AG08395 (cell line): ENCODE measurements at places on chromosomes 2 and 18.

DNA sequence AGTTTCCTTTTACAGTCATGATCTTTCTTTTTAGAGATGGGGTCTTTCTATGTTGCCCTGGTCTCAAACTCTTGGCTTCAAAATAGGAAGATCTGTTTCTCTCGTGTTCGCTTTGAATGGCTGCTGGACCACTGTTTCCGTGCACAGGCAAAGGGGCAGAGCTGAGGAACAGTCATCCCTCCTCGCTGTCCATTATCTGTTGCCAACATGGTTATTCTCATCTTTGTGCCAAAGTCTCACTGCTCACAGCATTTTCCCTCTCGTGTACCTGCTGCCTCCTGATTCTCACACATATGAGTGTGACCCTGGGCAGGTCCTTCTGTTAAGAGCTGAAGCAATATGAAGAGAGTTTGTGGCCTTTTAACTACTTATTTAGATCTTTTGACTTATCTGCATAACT lies 28.0 kb upstream of the CCNYL1 start:
- peak; percentile 20 for DNase-seq

GRCh38 chr2:15642011-15642814 lies 50.5 kb downstream of the DDX1 start:
- DNase-seq: no peak

DNA sequence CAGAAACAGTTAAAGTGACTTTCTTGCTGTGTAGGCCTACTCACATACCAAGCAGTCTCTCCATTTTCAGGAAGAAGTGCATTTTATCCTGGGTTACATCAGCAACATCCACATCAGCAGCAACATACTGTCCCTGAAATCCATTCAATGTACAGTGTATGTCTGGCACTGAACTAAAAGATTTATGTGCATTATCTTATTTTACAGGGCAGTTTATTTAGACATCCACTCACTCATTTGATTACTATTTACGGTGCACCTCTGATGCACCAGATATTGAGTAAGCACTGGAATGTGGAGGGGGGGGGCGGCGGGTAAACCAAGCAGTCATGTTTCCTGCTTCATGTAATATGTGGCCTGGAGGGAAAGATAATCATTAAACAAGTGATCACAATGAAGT lies 1128.2 kb downstream of the BCL11A start:
- DNase-seq: no peak

GRCh38 chr18:22088996-22089640 lies 80.3 kb upstream of the GATA6 start:
- DNase-seq: no peak

- no peak for DNase-seq
Observed at GRCh38 chr2:170190172-170190571, 12.2 kb downstream of the MYO3B start.

GRCh38 chr2:169752752-169753151 lies 19.1 kb downstream of the KLHL23 start:
- no peak for DNase-seq

DNA sequence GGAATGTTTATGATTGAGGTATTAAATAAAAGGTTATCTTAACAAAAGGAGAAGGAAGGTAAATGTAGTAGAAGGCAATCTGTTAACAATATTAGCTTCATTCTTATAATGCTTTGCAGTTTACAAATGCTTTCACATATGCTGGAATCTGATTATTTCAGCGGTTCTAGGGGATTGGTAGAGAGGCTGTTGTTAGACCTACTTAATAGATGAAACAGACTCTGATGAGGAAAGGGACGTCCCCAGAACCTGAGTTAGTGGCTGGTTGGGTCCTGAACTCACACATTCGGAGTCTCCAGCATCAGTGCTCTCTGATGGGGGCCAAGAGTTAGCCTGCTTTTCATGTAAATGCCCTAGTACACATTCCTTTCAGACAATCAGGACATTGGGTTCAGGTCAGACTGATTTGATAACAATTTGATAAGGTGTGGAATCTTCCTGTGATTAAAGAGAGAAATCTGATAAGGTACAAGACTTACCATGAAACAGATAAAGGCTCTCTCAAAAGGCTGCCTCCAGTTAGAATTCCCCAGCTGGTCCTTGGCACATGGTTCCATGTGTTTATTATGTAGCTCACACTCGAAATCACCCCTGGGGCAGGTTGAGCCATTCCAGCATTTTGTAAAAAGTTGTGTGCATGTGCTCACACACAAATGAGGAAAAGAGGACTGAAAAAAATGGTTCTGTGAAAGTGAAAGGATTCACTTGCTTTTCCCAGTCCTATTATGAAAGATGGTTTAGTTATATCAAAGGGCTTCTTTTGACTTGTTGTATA lies 103.1 kb downstream of the GPD2 start:
- no peak for DNase-seq

DNA sequence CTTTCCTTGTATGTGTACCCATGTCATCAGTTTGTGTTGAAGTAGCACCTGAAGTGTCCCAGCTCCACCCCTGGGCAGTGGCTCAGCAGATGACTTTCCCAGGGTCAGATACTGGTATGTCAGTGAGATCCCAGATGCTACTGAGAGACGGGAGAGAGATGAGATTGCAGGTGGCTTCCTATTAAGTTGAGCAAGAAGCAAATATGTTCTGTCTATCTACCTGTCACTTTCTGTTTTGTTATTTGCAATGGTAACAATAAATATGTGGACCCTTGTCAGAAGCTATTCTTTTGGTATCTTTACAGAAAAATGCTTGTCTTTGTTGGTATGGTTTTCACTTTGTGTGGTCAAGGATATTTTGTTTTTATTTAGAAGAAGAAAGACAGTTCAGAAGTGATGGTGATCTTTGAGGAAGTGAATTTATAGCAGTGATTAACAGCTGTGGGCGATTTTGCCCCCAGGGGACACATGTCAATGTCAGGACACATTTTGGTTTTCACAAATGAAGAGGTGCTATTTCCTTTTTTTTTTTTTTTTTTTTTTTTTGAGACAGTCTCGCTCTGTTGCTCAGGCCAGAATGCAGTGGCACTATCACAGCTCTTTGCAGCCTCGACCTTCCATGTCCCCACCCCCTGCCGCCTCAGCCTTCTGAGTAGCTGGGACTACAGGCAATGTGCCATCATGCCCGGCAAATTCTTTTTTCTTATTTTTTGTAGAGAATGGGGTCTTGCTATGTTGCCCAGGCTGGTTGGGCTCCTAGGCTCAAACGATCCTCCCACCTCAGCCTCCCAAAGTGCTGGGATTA lies 21.4 kb downstream of the MGAT5 start:
- DNase-seq: no peak

DNA sequence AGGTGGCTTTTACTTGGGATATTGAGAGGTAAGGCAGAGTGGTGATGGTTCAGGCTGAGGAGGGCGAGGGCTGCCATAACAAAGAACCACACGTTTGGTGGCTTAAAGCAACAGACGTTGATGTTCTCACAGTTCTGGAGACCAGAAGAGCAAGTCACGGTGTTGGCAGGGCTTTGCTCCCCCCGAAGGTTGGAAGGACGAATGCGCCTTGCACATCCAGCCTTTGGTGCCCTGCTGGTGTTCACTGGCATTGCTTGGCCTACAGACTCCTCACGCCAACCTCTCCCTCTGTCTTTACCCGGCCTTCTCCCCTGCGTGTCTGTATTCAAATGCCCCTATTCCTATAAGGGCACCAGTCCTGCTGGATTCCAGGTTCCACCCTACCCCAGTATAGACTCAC lies 125.4 kb downstream of the TPO start:
- no peak for DNase-seq

GRCh38 chr2:191241418-191241817 lies 3.8 kb upstream of the MYO1B start:
- DNase-seq: no peak

DNA sequence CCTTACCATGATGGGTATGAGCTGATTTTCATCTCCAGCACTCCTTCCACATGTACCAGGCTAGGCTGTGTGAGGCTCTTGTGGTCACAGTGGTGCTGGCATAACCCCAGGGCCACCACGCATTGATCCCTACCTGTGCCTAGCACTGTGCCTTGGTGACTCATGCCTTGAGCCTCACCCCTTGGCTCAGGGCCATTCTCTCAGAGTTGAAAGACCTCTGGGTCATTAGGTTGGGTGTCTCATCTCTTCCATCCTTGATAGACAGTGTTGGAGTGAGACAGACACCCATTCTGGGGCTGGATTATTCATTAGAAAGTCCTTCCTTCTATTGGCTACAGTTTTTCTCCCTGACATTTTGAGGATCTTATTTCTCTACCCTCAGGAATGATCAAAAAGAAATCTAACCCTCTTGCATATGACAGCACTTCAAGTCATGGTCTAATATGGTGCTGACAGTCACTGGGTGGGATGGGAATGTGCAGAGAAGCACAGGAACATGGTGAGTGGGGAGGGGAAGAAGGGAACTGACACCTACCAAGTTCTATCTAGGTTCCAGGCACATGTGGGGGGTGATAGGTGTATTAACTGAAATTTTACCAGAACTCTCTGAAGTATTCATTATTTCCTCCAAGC lies 41.3 kb downstream of the DYSF start:
- no peak for DNase-seq

GRCh38 chr2:218017211-218018053 lies 14.6 kb upstream of the TNS1 start:
- DNase-seq: no peak

GRCh38 chr2:23751747-23752265 lies 175.1 kb downstream of the ATAD2B start:
- DNase-seq: no peak

- peak; percentile 44 for DNase-seq
Observed at GRCh38 chr2:31296641-31297287, 62.8 kb downstream of the EHD3 start.

GRCh38 chr2:224781400-224781799 lies 65.2 kb upstream of the CCDC195 start:
- no peak for DNase-seq

DNA sequence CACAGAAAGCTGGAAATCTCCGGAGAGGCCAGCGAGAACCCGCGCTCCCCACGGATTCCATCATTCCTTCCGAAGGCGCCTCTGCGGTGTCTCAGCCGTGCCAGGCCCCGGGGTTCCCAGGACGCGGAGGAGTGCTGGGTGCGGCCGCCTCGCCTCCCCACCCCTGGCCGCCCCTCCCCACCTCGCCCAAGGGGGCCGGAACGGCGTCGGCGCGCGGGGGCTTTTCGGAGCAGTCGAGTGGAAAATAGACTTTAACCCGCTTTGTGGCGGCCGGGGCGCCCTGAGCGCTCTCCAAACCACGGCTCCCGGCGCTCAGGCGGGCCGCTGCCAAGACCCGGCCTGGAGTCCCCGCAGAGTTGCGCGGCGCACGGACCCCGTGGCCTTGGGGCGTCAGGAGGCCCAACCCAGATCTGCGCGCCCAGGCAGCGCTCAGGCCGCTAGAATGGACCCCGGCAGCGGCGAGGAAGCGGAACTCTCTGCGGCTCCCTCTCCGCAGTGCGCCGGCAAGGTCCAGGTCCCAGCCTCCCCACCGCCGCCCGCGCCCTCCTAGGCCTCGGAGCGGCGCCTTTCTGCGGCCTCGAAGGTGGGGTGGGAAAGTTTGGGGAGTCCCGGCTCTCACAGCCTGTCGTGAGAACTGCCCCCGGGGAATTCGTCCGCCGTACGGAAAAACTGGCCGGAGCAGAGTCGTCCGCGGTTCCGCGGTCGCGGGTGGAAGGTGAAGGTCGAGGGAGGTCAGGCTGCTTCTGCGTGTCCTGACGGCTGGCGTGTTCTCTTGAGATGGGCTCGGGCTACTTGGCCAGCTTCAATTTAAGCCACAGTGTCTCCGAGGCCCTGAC lies 1.2 kb upstream of the EMX1 start:
- DNase-seq: no peak

DNA sequence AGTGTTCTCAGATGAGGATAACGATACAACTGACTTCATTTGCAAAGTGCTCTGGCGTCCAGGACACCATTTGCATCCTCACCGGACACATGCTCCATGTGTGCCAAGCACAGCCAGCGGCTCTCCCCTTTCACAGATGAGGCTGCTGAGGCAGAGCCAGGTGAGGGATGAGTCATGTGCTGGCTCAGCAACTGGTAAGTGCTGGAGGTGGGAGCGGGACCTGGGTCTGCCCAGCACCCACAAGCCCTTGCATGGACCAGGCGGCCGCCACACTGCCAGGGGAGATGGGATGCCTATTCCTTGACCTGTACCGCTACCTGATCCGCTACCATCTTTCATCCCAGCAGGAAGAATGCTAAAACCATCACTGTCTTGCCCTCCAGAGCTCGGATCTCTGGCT lies 86.2 kb upstream of the ASB18 start:
- DNase-seq: no peak

DNA sequence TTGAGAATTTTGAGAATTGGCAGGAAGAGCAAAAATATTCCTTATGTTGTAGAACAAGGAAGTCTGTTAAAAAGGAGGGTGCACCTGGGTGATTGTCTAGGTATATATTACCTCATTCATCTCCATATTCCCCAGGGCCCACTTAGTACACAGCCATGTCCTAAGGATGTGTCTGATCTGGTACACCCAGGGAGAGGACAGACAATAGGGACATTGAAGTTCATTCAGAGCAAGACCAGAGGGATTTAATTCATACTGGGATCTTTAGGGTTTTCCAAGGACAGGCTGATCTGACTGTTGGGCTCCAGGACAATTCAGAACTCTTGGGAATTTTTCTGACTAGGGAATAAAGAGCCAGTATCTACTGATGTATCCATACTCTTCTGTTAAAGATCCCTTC lies 112.1 kb downstream of the PHLPP1 start:
- no peak for DNase-seq

DNA sequence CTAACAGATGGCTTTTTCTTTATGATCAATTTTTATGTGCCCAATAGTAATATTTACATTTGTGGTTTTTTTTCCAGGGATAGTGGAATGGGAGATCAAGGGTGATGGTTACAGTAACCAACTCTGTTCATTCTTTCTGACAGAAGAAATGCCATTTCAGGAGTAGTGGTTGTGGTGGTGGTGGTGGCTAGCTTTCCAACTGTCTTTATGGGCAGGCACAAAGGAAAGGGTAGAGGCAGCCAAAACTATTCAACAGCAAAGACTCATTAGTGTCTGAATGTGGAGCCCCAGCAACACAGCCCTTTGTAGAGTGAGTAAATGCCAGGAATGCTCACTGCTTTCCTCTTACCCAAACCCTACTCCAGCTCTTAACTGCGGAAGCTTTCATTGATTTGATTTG lies 227.7 kb downstream of the RND3 start:
- DNase-seq: no peak

DNA sequence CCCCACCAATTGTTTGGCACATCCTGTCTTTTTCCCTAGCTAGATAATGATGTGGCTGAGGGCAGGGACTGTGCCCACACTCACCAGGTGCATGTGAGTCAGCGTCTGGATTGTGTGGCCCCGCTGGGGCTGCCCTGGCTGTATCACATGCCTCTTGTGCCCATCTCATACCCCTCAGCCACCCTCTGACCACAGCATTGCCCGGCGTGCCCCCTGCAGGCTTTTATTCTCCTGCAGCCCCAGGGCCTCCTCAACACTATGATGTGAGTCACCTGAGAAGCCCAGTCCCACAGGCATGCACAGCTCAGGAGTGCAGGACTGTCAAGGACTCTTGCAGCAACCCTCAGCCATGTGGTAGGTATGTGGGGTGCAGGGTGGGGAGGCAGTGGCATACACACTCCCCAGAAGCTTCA lies 14.8 kb upstream of the STEAP3 start:
- DNase-seq: no peak
